ENCODE measurements at places on chromosomes 16 and 17.

- DNase-seq: no peak
Measured at GRCh38 chr17:312476-313148, 40.0 kb downstream of the RPH3AL start.

DNA sequence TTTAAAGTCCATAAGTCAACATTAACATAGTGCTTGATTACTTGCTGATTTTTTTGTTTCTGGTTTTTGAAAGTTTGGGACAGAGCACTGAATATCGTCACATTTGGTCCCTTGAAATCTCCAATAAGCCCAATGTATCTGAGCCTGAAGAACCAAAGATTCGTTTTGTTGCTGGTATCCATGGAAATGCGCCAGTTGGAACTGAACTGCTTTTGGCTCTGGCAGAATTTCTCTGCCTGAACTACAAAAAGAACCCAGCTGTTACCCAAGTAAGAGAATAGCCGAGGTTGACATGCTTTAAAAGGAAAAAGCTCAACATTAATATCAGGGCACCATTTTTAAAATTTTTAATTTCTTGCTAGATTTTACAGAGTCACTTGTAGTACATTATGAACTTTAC lies 27.7 kb upstream of the GOSR1 start:
- DNase-seq: no peak

DNA sequence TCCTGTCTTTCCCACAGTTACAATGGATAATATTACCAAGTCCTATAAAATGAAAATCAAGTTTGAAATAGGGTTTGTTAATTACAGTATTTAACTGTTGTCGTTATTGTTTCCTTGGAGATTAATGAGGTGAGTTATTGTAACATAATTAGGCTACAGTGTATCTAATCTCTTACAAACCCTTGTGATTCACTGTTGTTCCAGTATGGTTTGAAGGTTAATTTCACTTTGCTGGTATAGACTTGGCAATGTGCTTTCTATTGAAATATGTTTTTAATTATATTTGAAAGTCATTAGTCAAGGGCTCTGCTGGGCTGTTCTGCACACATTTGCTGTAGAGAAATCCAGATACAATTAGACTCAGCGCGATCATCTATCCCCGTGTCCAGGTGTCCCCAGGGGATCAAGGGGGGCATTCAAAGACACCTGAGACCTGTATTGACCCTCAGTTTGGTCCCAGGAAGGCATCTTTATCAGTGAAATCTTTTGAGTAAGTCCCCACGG lies 624.6 kb upstream of the EEF2KMT start:
- DNase-seq: no peak

GRCh38 chr16:14364386-14365199 lies 265.5 kb downstream of the PARN start:
- DNase-seq: no peak

DNA sequence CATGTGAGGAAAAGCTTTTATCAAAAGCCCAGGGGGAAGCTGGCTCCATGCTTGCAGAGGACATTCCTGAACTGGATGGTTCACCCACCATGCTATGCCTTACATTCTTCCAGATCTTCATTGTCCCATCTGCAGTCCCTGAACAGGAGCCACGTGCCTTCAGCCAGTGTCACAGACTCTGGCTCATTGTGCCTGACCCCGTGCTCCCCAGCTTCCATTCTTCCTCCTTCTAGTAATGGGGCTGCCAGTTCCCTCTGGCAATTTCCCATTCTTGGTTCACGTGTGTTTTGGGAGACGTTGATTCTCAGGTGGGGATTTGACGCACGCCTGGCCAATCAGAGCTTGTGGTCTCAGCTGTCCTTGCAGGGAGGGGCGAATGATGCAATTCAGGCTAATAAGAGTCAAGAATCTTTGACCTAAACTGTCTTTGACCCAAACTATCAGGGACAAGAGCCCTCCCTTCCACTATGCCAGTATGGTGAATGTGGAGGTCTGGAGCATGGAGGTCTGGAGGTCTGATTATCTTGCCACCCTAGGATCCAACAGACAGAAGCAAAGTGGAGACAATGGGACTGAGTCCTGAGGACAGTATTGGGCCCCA lies 52.7 kb downstream of the IRX6 start:
- no peak for DNase-seq

DNA sequence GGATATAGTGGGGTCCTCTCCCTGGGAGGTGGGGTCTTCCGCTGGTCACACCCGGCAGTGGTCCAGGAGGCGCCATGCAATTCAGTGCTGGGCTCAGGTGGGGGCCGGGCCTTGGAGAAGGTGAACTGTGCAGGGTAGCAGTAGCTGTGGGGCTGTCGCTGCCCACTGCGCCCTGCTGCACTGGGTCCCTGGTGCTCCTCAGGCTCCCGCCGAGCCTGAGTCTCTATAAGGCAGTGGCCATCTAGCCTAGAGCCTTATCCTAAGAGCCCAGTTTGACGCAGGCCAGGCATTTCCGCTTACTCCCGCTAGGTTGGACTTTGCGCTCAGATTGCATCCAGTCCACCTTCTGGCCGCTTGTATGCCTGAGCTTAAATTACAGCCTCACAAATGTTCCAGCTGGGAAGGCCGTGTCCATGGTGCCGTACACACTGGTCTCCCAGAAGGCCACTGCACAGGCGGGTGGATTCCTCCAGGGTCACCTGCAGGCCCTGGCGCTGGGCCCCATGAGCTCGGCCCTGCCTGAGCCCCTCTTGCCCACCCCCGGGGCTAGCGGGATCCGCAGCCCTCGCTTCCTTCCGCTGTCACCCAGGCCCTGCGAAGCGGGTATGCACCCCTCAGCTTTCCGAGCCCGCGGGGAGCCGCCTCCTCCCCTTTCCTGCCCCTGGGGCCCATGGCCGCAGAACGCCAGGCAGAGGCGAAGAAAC lies 1762.2 kb downstream of the TP53TG3F start:
- DNase-seq: no peak

DNA sequence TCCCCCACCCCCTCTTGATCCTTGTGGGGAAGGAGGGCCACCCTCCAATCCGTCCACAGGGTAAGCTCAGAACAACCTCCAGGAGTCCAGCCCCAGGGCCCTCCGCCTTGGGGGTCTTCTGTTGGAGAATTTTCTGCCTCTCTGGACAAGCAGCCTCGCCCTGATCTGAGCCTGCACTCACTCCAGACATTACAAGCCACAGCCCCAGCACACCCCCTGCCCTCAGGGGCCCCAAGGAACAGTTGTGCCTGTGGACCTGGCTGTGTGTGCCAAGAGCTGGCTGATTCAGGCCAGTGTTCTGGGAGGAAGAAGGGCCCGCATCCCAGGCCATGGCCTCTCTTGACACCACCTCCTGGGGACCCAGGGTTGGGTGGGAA lies 477 bp upstream of the ARHGAP27 start:
- DNase-seq: no peak

DNA sequence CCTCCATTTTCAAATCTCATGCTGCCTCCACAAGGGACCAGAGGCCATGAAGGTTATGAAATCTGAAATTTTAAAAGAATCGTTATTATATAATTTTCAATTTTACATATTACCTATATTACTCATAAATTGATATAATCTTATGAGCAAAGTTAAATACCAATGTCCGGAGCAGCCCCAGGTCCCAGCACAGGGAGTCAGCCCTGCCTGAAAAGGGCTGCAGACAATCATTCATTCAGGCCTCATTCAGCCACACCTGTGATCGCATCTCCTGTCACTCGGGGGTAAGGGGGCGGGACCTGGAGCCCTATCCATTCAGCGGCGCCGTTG lies 172.5 kb downstream of the AHSP start:
- DNase-seq: no peak

DNA sequence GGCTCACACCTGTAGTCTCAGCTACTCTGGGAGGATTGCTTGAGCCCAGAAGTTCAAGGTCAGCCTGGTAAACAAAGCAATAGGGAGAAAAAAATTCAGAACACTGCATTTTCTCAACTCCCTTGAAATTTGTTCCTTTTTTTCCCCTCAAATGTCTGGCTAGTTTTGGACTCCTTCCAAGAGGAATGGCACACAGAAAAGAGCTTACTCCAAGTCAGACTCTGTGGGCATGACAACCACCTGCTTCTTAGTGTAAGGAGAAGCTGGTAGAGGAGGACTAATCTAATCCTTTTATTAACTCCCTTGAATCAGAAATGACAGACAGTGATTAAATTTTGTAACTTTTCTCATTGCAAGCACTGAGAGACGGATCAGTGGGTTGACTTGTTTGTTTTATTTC lies 27.9 kb upstream of the HYDIN start:
- DNase-seq: no peak

- no peak for DNase-seq
Measured at GRCh38 chr16:57113042-57113453, 20.7 kb downstream of the CPNE2 start.

GRCh38 chr17:51793686-51794085 lies 364.8 kb downstream of the CA10 start:
- no peak for DNase-seq

- no peak for DNase-seq
Measured at GRCh38 chr17:76191896-76192295, 48.4 kb downstream of the RNF157 start.

GRCh38 chr16:82043680-82044584 lies 8.9 kb downstream of the HSD17B2 start:
- no peak for DNase-seq

- no peak for DNase-seq
Measured at GRCh38 chr17:62708587-62708986, 81.1 kb downstream of the MRC2 start.

- no peak for DNase-seq
Measured at GRCh38 chr16:71453036-71453435, 9.0 kb downstream of the ZNF23 start.
